COR-L47 (cell line): ENCODE measurements at places on chromosomes 5 and 9.

GRCh38 chr5:141003791-141004611, 37.7 kb downstream of the PCDHAC2 start:
- DNase-seq: peak; percentile 69

DNA sequence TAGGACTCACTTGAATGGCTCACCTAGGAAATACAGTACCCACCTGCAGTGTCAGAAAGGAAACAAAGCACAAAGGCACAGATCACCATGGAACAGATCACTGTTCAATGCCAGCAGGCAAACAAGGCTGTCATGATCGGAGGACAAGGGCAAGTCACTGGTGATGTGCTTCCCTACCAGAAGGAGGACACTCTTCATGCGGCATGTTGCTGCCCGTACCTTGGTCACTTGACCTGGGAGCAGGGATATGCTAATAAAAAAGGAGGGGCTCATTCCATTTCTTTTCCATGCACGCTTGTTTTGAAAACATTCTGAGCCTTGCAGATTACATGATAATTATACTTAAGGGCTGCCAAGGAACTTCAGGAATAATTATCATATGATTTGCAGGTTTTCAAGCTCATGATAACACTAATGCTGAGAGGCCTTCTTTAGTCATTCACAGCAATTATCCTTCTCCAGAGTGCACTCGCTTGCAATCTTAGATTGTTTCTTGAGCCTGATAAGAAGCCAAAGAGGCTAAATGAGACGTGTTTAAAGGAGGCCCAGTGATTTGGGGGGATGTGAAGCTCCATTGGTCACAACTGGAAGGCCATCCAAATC, 36.1 kb upstream of the STARD4 start:
- DNase-seq: no peak

DNA sequence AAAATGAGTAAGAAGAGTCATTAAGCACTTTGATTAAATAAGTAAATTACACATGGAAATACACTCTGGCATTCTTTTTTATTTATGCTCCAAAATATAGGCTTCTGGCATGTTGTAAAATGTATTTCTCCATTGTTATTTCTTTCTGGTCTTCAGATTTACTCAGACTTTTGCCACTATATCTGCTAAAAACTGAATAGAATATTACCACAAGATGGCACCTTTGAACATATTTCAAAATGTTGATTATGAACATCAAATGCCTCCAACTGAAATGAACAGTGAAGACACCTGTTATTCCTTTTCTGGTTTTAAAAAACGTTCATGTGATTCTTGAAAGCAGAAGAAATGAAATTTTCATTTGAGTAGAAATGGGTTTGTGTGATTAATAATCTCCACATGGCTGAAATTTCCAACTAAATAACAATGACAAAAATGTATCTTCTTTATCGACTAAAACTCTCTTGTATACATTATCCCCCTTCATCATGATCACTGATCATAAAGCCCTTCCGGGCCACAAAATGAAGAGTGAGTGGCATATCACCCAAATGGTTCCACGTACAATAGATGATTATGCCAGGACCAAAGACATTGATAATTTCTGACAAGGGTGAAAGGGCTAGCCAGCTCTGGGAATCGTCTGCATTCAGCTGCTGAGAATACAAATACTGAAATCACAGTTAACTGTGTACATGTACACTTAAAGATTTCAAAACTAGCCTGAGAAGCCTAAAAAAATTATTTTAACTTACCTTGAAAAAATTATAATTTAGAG, 23.8 kb downstream of the TYRP1 start:
- peak; percentile 20 for DNase-seq

- DNase-seq: no peak
Observed at GRCh38 chr5:123709422-123709821, 197.4 kb downstream of the CSNK1G3 start.

GRCh38 chr9:33380390-33381094, 21.8 kb downstream of the AQP7 start:
- DNase-seq: no peak

GRCh38 chr5:140244525-140245025, 58.3 kb downstream of the PFDN1 start:
- peak; percentile 82 for DNase-seq
